ENCODE measurements at places on chromosomes 7 and 10. TPM values are rescaled to one million over a fixed set of nuclear protein-coding genes. Genes with fewer than 3 reads are reported as not detected.

GRCh38 chr10:381805-382204, 246.6 kb downstream of the ZMYND11 start:
- H3K4me3 ChIP-seq: peak overlapping the region; percentile 78
- H3K27me3 ChIP-seq: peaks cover 21% of the 10 kb centered on the region
- peaks cover 30% of the 10 kb centered on the region for H3K4me1 ChIP-seq
- peak overlapping the region; percentile 15 for H3K27ac ChIP-seq

GRCh38 chr7:141952461-141952860, 5.7 kb upstream of the CLEC5A start:
- H3K4me1 ChIP-seq: no peaks in the 10 kb centered on the region
- no peaks in the 10 kb centered on the region for H3K36me3 ChIP-seq
- DNase-seq: no peak

DNA sequence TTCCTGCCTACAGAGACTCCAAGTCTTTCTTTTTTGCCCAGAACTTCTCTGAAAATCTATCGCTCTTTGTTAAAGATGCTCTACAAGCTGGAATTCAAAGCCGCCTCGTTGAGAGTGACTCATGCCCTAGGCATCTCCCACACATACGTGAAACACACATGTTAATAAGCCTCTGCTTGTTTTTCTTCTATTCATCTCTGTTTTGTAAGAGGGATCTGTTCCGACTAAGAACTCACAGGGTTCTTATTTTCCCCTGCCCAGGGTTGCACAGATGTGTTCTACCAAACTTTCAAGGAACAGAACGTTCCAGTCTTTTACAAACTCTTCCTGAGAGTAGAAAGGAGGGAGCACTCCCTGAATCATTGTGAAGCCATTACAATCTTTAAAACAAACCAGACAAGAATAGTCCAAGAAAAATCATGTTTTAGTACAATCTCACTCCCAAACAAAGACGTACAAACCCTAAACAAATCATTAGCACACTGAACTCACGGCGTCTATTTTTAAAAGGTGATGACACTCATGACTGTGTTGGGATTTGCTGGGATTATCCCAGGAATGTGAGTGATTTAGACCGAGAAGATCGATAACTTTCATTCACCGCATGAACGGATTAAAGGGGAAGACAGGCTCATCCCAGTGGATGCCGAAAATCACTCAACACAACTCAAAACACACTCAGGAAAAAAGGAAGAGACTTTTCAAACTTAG, 55.3 kb upstream of the INPP5A start:
- H3K27ac ChIP-seq: peak overlapping the region; percentile 5
- H3K27me3 ChIP-seq: peaks cover 16% of the 10 kb centered on the region
- H3K36me3 ChIP-seq: no peaks in the 10 kb centered on the region
- H3K4me3 ChIP-seq: no peak overlapping the region
- no peak for DNase-seq

DNA sequence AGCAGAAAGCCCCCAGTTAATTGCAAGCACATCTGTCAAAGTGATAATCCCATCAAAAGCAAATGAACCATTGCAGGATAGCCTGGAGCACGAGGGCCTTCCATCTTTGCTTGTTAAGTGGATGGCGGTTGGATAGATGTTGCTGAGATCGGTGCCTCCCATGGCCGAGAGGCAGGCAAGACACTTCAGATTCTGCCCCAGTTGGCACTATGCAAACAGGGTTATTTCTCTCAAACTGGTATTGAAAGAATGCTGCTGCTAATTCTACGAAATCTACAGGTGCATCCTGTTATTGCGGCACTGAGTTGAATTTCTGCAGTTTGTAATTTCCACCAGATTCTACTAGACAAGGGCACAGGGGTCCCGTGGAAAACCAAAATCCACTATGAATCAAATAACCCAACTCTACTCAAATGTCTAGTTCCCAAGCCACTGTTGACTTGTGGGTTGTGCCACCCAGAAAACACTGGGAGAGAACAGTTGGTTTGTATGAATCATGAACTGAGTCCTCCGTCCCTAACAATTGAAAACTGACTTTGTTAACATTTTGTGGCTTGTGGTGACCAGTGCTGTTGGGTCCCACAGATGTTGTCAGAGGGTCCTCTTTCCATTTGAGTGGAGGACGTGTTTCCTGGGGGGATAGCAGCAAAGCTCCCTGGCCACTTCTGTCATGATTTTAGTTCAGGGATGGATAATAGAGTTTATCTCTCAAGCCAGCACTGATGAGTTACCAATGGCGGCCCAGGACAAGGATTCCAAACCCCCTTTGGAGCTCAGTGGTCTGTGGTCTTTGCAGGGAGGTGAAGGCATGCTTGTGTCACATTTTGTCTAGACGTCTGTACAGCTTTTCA, 7.1 kb upstream of the IL2RA start:
- H3K36me3 ChIP-seq: peaks cover 13% of the 10 kb centered on the region
- H3K27me3 ChIP-seq: peaks cover 1% of the 10 kb centered on the region
- peak overlapping the region; percentile 83 for H3K4me3 ChIP-seq

- no peak for DNase-seq
- no peak overlapping the region for H3K27ac ChIP-seq
- no peaks in the 10 kb centered on the region for H3K36me3 ChIP-seq
- peaks cover 3% of the 10 kb centered on the region for H3K27me3 ChIP-seq
- H3K4me1 ChIP-seq: no peaks in the 10 kb centered on the region
- H3K4me3 ChIP-seq: no peak overlapping the region
Measured at GRCh38 chr7:69619635-69620034, 21.4 kb downstream of the AUTS2 start.

- H3K4me1 ChIP-seq: peaks cover 10% of the 10 kb centered on the region
- H3K27me3 ChIP-seq: peaks cover 27% of the 10 kb centered on the region
- no peak for DNase-seq
- H3K27ac ChIP-seq: peak overlapping the region; percentile 11
- H3K36me3 ChIP-seq: no peaks in the 10 kb centered on the region
- H3K4me3 ChIP-seq: peak overlapping the region; percentile 50
Measured at GRCh38 chr7:55240418-55241142, 124.6 kb upstream of the LANCL2 start.

DNA sequence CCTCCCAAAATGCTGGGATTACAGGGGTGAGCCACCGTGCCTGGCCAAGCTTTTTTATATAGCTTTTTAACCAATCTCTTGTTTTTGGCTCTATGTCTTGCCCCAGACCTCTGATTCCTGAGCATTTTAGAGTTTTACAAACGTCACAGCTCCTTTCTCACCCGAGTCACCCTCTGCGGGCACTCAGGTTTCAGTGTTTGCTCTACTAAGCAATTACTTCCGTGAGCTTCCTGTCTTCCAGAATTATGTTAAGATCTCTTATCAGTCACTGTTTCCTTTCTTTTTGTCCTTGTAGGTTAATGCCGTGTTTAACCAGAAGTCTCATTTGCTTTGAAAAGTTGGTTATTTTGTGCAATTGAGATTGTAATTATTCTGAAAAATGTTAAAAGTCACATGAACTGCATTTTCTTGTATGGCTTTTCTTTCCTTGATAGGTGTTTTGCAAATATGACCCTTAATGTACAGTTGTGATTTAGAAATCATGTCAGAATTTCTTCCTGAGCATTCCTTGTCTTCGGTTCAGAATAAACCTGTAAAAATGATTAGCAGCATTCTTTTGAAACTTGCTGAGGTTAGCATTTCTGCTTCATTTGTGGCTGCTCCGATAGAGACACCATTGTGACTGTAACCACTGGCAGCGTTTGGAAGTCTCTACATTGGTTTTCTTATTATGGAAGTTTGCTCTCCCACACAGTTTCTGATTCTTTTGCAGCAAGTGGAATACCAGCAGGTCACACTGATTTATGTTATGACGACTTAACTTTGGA, 4.5 kb upstream of the HKDC1 start:
- H3K27ac ChIP-seq: peak overlapping the region; percentile 59
- DNase-seq: no peak
- H3K4me3 ChIP-seq: peak overlapping the region; percentile 76
- H3K4me1 ChIP-seq: peaks cover 22% of the 10 kb centered on the region

The TDRD1 gene
- 0.24 TPM for total RNA-seq

The OGDHL gene
- not detected for total RNA-seq

The C10orf143 gene
- 2.9 TPM for total RNA-seq

The OR6B1 gene
- total RNA-seq: not detected

The DMBT1 gene
- not detected for total RNA-seq

The HMX3 gene
- total RNA-seq: not detected

The PKD2L1 gene
- total RNA-seq: not detected
